Upper lobe of left lung (tissue), 6 donors: ENCODE measurements at places on chromosomes 13 and 19.
A peak's percentile ranks its signal among the peaks of the same experiment; 100 is the strongest.

- DNase-seq: peak; percentile 76
These were observed 85.7 kb downstream of the RYR1 start for GRCh38 chr19:38519168-38519567.

- no peak for DNase-seq
These were observed 482.7 kb downstream of the SLITRK6 start for GRCh38 chr13:85316506-85317025.

DNA sequence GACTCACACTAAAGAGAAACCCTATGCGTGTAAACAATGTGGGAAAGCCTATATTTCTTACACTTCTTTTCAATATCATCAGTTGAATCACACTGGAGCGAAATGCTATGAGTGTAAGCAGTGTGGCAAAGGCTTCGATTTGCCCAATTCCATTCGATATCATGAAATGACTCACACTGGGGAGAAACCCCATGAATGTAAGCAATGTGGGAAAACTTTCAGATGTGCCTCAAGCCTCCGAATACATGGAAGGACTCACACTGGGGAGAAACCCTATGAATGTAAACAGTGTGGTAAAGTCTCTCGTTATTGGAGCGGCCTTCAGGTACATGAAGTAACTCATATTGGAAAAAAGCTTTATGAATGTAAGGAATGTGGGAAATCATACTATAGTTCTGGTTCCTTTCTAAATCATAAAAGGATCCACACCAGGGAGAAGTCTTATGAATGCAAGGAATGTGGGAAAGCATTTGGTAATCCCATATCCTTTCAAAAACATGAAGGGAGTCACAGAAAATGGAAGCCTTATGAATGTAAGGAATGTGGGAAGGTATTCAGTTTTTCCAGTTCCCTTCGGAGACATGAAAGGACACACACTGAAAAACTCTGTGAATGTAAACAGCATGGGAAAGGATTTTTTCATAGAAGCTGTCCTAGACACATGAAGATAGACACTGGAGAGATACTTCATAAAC is 28.1 kb downstream of the ZNF20 start:
- no peak for DNase-seq

DNA sequence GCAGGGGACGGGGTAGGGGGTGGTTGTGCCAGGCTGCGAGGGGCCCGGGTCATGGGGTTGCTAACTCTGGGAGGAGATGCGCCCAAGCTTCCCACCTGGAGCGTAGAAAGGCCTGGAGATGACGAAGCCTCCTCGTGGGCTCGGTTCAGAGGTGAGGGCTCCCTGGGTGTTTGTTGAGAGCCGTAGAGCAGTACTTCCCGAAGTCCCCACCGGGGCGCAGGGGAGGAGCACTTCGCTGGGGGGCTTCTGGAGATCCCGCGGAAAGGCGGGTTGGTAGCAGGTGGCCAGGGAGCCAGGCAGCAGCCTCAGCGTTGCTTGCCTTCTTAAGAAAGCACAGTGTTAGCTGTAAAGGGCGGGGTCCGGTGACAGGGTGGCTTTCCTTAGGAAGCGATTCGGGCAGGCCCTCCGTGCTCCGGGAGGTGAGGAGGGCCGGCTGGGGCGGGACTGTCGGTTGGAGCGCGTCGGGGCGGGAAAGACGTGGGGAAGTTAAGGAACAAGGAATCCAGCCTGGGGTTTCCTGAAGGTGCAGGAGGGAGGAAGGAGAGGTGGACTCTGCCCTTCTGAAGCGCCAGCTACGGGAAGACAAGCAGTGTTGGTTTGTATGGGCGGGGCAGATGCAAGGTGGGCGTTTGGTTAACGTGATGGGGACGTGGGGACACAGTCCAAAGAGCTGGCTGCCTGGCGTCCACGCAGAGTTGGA is 3.3 kb downstream of the VSTM2B start:
- peak; percentile 62 for DNase-seq

- DNase-seq: no peak
These were observed 14.1 kb downstream of the SHANK1 start for GRCh38 chr19:50705422-50706019.

DNA sequence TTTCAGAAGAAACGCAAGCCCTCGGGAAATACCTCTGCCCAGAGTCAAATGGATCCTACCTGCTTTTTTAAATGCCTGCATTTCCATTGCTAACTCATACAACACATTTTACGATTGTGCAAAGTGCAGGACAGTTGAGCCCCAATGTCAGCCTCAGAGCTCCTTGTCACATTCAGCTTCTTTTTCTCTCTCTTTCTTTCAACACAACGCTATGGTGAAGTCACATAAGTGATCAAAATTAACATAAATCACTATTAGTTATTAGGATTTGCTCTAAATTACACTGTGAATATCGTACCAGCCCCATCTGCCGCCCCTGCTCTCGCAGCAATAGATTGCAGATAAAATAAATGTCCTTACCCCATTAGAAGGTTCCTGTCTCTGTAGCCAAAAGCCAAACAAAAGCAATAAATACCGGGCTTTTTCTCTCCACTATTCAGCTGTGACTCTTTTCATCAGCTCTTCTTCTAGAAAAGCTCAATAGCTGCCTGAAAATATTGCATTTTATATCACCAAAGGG is 8.8 kb downstream of the POU4F1 start:
- no peak for DNase-seq

DNA sequence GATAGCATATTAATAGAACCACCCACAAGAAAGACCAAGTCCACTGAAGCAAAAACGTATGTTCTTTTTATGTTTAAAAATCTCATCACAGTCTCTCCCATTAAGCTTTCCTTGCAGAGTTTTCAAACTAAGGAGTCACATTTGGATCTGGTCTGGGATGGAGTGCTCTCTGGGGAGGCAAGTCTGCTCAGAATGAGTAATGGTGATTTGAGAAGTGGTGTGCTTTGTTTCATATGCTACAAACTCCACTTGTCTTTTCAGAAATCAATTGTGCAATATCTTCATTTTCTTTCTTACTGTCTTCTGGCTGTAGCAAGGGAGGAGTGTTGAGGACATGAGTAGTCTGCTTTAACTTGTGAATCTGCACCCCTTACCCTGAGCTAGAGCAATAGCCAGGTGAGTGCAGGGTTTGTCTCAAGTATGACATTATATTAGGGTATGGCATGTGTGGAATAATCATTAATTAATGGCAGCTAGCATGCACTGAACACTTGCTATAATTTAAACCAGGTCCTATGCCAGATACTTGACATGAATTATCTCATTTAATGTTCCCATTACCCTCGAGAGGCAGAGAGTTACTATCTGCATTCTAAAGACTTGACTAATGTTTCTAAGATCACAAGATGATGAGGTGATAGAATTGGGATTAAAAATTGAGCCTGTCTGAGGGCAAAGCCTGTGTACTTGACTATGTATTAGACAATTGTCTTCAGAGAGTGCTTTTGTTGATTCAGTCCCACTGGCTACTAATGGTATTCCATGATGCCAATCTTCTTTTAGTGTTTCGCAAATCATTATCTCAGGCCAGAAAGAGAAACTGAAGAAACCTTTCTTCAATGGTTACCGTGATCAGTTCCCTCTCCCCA is 171.8 kb downstream of the GPC6 start:
- no peak for DNase-seq

DNA sequence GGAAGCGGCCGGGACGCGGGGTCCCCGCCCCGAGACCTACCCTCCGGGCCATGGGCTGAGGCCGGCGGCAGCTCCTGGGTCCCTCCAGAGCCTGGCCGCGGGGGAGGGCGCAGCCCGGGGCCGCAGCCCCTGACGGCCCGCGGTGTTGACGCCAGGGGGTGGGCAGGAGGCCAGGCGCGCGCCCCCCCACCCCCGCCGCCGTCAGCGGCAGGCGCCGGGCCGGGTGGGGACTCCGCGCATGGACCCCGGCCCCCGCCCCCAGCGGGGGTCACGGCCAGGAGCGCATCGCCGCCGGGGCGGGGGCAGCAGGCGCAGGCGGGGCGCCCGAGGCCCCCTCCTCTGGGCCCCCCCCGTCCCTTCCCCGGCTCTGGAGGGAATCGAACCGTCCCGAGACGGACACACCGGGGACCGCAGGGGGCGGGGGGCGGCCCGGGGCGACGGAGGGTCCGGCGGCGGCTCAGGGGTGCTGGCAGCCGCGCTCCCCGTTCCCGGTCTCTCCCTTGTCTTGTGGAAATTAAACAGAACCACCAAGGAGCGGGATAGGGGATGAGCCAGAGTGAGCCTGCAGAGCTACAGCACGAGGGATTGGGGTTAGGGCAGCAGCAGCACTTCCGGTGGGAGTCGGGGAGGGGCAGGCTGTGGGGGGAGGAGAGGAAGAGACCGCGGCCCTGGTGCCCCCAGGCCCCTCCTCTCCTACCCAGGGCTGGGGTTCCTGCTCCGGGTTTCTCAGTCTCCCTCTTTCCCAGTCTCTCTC is at the start of gene MEIS3:
Gene MEIS3 (minus strand): TSS at position 498 of the 754 bp plus-strand sequence. CDS start 446 bp downstream, at position 52.
- DNase-seq: no peak

DNA sequence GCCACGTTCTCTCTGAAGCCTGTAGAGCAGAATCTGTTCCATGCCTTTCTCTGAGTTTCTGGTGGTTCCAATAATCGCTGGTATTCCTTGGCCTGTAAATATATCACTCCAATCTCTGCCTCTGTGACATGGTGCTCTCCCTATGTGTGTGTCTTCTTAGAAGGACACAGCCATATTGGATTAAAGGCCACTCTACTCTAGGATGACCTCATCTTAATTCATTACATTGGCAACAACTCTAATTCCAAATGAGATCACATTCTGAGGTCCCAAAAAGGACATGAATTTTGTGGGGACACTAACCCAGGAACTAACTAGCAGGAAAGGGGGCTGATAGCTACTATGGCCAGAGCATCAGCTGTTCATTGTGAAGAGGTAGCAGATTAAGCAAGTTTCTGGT is 110.7 kb downstream of the KLF12 start:
- no peak for DNase-seq

- DNase-seq: no peak
These were observed 9.8 kb downstream of the SAFB start for GRCh38 chr19:5632657-5633056.

DNA sequence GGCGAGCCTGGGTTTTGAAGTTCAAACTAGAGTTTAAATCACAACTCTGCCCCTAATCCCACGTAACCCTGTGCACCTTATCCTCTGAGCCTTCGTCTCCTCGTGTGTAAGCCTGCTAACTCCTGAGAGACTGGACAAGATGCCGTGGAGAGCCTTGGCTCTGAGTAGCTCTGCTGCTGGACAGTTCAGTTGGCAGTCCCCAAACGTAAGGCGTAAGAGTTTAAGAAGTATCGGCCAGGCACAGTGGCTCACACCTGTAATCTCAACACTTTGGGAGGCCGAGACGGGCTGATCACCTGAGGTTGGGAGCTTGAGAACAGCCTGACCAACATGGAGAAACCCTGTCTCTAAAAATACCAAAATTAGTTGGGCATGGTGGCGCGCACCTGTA is 4.7 kb upstream of the CD79A start:
- DNase-seq: no peak

DNA sequence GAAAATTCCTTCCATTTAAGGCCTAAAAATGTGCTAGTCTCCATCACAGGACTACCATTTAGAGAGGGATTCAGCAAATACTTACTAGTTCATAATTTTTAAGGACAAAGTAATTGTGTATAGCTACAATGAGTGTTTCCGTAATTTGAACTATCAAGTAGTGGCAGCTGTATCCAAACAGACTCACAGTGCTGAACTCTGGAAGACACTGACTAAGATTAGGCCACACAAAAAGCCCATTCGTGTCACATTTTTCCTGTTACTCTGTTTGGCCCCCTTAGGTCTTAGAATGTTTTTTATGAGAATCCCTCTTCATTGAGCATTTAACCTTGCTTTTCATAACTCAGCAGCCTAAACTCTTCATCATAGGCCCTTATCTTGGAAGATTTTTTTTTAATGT is 731.2 kb upstream of the PCDH9 start:
- no peak for DNase-seq

GRCh38 chr13:107205318-107206104 is 637.6 kb upstream of the ARGLU1 start:
- peak; percentile 70 for DNase-seq

DNA sequence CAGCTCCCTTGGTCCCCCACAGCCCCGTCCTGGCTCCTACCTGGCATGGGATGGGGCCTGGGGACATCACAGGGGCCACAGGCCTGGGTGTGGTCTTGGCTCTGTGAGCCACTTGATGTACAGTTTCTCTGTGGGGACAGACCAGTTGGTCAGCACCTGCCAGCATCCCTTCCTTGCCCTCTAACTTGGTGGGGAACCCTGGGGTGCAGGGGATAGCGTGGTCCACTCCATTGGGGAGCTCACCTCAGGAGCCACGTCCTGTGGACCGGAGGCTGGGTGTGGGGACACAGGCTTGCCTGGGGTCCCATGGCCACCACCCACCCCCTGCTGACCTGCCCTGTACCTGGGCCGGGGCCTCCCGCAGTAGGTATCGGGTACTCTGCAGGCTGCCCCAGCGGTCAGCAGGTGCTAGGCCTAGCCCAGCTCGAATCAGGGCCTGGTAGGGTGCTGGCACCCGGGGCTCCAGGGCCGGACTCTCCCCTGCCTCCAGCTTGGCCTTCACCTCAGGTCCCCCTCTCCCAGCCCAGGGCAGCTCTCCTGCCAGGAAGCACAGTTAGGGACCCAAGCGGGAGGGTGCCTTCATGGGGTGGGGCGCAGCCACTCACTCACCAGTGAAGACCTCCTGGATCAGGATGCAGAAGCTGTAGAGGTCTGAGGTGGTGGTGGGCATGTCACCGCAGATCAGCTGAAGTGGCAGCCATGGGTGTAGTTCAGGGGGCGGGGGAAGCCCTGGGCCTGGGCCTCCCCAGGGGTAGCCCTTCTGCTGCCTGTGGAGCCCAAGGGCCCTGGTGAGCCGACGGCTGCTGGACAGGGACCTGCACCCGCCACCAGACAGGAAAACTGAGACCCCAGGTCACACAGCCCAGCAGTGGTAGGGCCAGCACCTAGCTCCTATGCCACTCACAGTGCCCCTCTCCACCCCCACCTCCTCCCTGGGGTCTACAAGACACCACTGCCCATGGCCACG is 14.9 kb downstream of the ARHGAP33 start:
- no peak for DNase-seq

DNA sequence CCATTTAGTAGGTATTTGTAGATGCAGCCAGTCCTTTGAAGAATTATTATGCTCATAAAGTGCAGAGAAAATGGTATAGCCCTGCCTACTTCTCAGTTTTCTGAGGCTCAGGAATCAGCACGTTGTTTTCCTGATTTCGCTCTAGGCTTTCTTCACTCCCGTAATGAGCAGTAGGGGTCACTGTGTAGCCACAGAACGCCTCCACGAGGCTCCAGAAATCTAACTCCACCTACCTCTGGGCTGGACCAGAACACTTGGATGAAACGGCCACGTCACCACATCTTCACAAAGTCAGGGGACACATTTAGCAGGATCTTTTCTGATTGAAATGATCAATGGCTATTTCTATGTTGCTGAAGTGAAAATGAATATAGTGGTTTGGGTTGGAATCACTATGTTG is 49.8 kb upstream of the GTF3A start:
- DNase-seq: peak; percentile 75

DNA sequence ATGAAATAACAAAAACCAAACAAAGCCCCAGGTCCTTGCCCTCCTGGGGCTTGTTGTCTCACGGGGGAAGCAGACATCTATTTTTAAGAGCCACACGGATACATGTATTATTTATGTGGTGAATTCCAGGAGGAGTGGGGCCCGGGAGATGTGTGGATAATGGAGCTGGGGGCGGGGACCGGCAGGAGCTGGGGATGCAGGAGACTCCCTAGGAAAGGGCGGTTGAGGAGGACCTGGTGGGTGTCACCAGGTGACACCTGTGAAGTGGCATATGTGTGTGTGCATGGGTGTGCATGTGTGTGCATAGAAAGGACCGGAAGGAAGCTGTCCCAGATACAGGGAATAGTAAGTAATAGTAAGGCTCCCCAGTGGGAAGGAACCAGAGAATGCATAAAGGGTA is 148.9 kb downstream of the URI1 start:
- DNase-seq: no peak

GRCh38 chr13:44989941-44990340 is 603 bp downstream of the GPALPP1 start:
- no peak for DNase-seq

GRCh38 chr19:1355568-1356507 is 27.9 kb upstream of the NDUFS7 start:
- peak; percentile 30 for DNase-seq
